Activated CD8-positive, alpha-beta memory T cell treated with anti-CD3 and anti-CD28 coated beads for 4 hours (primary cell): ENCODE measurements at places on chromosomes 4 and X.

- no peak for DNase-seq
These were observed 117.4 kb upstream of the ZC4H2 start for GRCh38 chrX:65093658-65094057.

DNA sequence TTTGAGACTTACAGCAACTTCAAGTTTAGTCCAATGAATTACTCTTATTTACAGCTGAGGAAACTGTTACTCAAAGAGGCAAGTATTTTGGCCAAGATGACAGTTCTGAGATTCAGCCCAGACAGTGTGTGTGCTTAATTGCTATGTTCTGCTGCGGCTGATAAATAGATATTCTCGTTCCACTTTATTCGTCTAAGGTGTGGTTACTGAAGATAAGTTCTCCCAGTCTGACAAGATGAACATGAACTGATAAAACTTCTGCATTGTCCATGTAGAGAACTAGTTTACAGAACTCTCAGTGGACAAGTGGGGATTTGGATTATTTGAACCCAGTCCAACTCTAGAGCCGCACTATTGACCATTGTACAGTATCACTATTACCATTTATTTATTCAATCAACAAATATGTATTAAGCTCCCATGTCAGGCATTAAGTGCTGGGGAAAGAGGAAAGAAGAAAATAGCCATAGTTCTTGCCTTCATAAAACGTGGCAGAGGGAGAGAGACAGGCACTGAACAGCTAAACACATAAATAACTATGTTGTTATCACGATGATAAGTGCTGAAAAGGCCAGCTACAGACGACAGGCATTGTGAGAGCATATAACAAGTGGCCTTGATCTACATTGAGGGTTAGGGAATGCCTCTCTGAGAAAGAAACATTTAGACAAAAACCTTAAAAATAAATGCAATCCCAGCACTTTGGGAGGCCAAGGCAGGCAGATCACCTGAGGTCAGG, 4.0 kb upstream of the DHX15 start:
- no peak for DNase-seq

GRCh38 chr4:26806331-26806730, 54.3 kb upstream of the STIM2 start:
- no peak for DNase-seq

- no peak for DNase-seq
These were observed 341.9 kb downstream of the GPM6A start for GRCh38 chr4:175470131-175470530.

GRCh38 chr4:4694827-4695226, 153.0 kb upstream of the STX18 start:
- DNase-seq = no peak

GRCh38 chr4:83252782-83253405, 31.7 kb downstream of the COQ2 start:
- peak; percentile 43 for DNase-seq

DNA sequence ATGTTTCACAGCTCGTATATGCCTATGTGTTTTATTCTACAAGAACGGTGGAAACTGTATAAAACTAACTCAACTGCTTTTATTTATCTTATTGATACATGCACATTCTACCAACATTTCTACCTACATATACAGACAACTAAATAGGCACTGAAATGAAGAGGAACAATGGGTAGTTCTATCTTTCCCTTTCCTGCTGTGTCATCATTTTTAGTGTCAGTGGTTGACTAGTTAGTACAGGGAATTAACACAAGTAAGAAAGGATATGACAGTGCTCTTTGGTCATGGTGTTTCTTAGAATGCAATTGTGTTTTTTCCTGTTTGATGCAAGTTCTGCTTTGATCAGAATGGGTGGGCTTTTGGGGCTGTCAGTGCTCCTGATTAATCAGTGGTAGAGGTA, 293.8 kb upstream of the CTSO start:
- no peak for DNase-seq

- DNase-seq = no peak
These were observed 1.7 kb downstream of the CLCN4 start for GRCh38 chrX:10158279-10159144.

DNA sequence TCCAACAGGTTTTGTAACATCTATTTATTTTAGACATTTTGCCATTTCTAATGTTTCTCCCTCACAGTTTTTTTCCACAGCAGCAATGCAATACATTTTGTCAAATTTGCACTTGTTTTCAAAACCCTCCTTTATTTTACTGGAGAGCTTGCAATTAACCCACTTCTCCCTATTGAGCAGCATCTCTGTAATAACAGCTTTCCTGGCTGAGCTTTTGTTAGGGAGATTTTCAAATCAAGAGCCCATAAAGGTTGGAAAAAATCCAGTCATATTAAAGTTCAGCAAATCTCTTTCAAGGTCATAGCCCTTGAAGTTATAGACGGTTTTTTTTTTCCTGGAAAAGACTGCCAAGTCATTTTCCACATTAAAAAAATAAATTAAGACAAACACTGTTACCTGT, 450.6 kb upstream of the TENM3 start:
- no peak for DNase-seq

DNA sequence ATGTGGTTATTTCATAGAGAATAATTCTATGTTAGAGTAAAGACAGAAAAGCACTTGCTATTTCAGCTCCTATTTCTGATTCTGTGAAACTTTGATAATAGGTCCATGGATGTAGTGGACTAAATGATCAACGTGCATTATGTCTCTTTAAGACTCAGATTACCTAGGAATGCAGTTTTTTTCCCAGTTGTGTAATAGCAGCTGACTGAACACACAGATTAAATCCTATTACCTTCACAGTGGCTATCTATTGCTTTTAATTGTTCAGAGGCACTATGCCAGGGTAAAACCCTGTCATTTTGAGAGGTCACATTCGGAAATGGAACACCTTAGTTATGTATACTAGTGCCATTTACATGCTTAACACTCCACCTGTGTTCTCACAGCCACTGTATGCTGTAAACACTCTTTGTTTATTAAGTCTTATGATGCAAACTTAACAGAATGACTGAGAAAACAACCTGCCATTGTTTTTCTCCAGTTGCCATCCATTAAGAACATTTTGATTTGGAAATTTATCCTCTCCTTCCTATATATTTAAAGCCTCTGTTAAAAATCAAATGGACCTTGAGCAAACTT, 70.5 kb downstream of the HPGD start:
- DNase-seq = no peak

DNA sequence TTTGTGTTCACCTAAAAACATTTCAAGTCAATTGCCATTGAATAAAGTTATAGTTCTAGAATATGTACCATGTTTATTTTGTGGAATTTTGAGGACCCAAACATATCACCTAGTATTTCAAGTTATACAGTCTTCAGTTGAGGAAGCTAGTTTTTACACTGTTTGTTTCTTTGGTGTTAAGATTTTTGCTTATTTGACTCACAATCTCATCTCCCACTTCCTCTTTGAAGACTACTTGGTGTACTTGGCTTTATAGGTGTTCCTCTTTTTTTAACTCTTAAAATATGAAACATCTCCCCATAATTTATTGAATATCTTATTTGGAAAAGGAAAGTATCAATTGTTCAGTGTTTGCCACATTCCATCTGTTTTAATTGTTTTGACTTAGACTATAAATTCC, 675.4 kb downstream of the RAPGEF2 start:
- no peak for DNase-seq

DNA sequence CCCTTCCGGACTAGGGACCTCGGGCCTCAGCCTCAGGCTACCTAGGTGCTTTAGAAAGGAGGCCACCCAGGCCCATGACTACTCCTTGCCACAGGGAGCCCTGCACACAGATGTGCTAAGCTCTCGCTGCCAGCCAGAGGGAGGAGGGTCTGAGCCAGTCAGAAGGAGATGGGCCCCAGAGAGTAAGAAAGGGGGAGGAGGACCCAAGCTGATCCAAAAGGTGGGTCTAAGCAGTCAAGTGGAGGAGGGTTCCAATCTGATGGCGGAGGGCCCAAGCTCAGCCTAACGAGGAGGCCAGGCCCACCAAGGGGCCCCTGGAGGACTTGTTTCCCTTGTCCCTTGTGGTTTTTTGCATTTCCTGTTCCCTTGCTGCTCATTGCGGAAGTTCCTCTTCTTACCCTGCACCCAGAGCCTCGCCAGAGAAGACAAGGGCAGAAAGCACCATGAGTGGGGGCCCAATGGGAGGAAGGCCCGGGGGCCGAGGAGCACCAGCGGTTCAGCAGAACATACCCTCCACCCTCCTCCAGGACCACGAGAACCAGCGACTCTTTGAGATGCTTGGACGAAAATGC, at the start of gene WAS:
Gene WAS, plus strand, starts transcription at position 389 of the 572 bp plus-strand sequence. Its CDS starts 55 bp downstream, at position 444.
- DNase-seq = no peak

DNA sequence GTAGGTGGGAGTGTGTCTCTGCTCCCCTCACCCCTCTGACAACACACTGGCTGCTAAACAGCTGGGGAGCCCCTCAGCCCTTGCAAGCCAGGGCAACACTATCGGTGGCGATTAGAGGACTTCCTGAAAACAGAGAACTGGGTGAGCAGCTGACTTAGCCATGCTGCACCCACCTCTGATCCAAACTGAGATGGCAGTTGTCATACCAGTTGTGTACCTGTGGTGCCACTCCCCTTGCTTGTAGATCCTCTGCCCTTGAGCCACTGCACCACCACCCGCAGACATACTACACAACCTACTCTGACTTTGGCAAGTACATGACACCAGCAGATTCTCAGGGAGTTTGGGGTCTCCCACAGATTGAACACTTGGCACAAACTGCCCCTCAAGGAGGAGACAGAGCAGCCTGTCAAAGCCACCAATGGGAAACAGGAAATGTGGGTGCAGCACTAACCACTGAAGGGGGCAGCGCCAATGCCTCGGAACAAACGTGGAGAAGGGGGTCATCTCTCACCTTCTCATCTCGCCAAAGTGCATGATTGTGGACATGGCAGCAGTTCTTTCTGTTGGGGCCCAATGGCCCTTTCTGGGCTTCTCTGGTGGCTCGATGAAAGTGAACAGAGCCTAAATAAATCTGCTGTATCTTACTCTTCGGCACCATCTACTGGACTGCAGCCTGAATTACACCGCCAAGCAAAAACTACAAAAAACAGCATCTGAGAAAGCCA, 119.8 kb downstream of the NEK1 start:
- DNase-seq = no peak

DNA sequence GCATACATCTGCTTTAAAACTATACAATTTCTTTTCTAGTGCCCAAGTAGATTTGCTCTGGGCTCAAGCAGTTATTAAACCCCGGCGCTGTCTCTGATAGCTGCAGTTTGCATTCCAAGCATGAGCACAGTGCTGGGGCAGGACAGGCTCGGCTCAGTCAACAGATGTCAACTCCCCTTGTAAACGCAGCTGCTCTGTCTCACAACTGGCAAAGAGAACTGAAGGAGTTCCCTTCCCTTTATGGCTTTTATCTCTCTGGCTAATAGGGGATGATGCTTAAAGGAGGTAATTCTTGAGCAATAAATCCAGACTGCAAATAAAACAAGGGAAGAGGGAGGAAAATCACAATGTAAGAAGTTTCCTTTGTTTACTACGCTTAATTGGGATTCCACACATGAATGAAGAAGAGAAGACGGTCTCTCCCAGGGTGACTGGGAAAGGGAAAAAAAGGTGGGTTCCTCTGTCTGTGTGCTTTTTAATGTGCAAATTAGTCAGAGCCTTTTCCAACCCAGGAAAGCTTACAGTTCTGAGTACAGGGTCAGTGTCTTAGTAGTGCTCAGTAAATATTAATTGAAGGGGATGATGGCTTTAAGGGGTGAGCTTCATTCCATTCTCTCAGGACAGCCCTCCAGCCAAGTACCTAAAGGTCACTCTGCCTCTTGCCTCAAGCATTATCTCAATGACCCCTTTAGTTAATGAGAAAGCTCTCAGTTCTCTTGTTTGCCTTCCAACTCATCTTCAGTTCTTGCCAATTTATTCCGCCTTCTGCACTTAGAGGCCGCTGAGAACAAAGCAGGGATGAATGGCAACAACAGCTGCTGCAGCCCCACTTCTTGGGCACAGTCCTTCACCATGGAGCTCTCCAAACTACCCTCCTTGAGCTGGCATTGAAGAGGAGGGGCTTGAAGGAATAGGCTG, 155.7 kb upstream of the JADE1 start:
- DNase-seq = no peak
